ENCODE measurements at places on chromosomes 1 and 21.
A peak's percentile ranks its signal among the peaks of the same experiment; 100 is the strongest.

DNA sequence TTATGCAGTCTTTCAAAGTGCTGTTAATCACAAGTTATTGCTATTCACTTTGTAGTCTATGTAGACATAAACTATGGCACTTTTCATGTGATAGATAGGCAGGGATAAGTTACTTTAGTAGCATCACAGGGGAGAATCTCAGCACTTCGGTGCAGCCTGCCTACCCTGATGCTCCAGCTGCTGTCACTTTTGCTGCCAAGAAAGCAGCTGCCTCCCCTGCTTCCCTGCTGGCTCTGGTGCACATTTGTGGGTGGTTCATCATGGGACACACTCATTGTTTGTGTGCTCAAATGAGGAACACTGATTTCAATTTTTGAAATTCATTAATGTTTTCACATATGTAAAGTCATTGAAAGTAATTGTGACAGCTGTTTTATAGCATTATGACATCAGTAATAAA, 272.6 kb downstream of the S1PR1 start:
- DNase-seq = no peak

- no peak for DNase-seq
These were observed 79.4 kb downstream of the CAPZB start for GRCh38 chr1:19405761-19406487.

DNA sequence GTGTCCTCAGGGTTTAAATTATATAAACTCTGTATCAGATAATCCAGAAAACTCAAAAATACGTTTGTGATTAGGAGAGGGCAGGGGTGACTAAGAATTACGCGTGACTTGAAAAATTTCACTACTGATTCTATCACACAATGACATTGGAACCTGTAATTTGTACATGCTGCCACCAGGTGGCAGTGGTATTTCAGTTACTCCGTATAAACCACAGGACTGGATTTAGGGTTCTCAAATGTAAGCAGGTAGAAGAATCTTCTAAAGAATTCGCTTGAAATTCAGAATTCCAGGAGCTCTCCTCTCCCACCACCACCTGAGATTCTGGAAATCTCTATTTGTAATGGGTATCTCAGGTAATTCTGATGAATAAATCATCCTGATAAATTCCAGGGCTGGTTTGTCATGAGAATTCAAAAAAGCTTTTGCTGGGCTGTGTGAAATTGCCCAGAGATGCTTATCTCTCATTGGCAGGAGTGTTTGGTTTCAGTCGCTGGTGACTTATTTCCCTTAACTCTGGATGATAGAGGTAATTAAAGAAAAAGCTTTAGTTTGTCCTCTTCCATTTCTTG, 1.7 kb upstream of the KRTAP7-1 start:
- DNase-seq = peak; percentile 40

- DNase-seq = no peak
These were observed 52.1 kb upstream of the CD5L start for GRCh38 chr1:157893686-157894085.

DNA sequence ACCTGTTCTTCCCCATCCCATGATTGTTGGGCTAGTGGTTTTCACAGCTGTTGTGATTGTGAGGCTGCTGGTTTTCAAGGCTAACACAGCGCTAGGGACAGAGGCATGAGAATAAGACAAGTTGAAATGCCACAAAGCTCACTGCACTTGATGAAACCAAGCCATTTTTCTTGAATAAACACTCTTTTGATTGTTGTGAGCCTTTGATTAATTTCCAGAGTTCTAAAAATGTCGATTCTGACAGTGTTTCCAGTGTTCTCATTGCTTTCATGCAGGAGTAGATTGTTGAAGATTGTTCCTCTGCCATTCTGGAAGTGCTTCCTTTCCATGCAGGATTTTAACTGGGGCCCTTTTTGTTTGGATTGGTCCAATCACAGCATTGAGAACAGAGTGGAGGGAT, 134.9 kb upstream of the GRIK3 start:
- no peak for DNase-seq

DNA sequence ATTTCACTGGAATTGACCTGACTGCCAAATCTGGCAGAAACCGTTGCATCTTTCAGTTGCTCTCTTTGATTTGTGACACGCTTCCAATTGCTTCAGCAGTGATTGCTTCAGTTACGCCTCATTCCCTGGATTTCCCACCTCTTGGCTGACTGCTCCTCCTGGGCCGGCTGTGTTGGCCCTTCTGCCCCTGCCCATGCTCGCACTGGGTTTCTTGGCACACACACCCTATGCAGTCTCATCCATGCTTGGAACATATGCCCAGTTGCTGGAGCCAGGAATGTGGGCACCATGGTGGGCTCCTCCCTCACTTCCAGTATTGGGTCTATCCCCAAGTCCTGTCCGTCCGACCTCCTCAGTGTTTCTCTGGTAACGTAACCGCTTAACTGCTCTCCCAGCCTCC, 2.2 kb upstream of the ZBTB21 start:
- no peak for DNase-seq
